ENCODE measurements at places on chromosomes 11 and 22. TPM values are rescaled to one million over a fixed set of nuclear protein-coding genes. Genes with fewer than 3 reads are reported as not detected.
A peak's percentile ranks its signal among the peaks of the same experiment; 100 is the strongest.

- DNase-seq, result no peak
Observed at GRCh38 chr11:35214226-35214770, 75.3 kb downstream of the CD44 start.

- DNase-seq, result peak; percentile 67
Observed at GRCh38 chr22:29344137-29344536, 28.6 kb upstream of the RASL10A start.

DNA sequence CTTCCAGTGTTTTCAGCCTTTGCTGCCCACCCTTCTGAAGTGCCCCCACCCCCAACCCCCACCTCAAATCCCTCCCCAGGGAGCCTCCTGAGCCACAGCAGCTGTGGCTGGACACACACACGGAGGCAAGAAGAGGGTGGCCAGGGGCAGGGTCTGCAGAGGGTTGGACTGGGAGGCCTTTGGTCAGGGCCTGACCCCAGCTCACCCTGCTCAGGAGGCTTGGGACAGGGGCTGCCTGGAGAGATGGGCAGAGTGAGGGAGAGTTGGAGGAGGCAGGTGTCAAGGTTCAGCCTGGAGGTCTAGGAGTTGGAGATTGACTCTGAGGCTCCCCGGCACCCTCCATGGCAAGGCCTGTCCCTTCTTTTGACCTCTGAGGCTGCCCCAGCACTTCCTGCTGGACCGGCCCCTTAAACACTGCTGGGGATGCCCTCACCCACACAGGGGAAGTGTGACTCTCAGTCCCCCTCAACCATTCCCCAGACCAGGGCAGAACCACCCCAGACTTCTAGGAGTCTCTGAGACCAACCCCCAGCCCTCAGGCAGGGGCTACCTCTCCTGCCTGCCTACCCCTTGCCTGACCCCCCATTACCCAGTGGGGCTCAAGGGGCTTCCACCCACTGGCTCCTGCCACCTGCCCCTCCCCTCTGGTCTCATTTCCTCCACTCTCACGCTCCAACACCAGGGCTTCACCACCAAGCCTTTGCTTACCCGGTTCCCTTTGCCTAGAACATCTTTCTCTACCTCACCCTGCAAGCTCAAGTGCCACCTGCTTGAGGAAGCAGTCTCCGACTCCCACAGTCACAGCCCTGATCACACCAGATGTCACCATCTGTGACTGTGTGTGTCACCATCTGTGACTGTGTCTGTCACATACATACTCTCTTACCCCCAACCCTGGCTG lies 8.6 kb downstream of the ARAP1 start:
- no peak for DNase-seq

DNA sequence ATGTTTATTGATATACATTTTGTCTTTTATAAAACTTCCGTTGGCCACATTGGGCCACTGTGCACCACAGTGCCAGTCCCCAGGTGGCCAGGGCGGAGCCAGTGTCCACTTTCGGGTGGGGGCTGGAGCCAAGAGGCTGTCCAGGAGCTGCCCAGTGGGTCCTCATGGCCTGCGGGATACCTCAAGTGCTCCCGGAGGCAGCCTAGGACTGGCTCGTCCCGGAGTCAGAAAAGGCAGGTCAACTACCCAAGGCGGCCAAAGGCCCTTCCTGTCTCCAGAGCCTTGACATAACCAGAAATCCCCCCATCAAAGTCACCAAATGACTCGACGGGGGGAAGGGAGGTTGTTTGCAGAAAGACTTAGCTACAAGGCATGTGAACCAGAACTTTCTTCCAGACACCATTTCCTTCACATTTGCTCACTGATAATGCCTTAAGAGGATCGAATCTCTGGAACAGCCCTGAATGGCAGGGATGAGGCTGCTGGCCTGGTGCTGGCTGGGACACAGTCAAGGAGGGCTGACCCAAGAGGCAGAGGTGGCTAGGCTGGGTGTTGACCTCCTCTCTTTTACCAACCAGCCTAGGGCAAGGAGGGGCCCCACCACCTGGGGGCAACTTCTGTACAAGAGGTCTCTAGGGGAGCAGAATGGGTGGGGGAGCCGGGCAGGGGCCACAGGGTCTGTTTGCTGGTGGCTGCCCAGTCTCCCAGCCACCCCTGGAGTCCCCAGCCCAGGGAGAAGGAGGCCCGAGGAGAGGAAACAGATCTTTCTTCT lies 8.4 kb downstream of the MRGPRF start:
- DNase-seq, result no peak

DNA sequence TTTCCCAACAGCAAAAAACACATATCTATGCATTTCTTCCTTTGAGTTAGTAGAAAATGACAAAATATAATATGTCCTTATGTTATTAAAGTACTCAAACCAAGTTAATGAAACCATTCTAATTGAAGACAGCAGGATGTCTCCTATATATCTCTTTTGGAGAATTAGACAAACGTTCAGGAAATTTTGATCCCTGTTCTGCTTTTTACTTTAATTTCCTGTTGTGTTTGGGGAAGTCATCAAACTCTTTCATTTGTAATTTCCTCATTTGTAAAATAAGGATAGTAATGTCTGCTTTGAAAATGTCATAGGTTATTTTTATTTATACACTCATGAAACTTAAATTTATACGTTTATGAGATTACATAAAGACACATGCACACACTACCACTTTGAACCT lies 281.8 kb upstream of the ANO5 start:
- no peak for DNase-seq

- DNase-seq, result no peak
Observed at GRCh38 chr11:32464078-32464477, 28.7 kb upstream of the WT1 start.

- DNase-seq, result no peak
Observed at GRCh38 chr22:47143249-47143938, 380.9 kb downstream of the TBC1D22A start.

SGSM1 gene
- total RNA-seq, result 6.8 TPM

GGT5 gene
- 21.8 TPM for total RNA-seq

DNA sequence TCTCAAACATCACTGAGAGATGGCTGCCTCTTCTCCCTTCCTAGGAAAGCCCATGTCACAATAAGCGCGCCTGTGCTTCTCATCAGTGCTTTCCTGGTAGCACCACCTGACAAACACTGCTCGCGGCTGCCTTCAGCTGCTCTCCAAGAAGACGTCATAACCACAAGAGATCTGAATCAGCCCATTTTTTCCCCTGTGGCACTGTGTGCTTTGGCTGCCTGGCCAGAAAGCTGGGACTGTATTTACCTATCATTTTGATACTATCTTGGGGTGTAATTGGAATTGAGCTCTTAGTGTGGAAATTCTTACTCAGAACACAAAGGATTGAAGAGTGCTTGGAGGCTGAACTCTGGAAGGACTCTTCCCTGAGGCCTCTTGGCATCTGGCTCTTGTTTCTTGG lies 50.3 kb upstream of the EHF start:
- no peak for DNase-seq

DNA sequence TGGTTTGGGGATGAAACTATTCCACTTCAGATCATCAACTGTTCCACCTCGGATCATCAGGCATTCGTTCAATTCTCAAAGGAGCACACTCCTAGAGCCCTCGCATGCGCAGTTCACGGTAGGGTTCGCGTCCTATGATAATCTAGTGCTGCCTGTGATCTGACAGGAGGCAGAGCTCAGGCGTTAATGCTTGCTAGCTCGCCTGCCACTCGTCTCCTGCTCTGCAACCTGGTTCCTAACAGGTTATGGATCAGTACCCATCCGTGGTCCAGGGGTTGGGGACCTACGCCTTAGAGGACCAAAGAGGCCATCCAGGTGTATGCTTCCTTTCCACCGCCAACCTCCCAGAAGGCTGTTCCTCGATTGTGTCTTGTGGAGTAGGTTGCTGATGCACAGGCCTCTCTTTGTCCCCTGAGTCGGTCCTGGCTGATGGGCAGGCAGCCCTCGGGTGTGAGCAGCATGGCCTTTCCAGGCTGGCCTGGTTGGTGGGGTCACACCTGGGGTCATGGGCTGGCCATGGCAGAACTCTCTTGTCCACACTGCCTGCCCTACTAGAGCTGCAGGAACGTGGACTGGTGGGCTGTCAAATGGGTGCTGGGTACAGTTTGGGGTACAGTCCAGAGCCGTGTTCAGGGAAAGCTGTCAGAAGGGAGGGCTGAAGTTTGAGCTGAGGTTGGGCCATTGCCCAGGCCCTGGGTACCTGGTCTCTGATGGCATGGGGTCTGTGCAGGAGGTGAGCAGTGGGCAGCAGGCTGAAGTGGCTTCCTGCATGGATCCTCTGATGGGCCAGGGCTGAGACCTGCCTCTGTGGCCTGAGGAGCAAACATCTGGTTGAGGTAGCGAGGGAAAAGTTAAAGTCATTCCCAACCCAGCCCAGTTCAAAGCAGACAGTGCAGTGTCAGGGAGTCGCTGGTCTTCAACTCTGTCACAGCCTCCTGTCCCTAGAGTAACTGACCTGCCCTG lies 11.1 kb downstream of the PRDM11 start:
- DNase-seq, result no peak

DNA sequence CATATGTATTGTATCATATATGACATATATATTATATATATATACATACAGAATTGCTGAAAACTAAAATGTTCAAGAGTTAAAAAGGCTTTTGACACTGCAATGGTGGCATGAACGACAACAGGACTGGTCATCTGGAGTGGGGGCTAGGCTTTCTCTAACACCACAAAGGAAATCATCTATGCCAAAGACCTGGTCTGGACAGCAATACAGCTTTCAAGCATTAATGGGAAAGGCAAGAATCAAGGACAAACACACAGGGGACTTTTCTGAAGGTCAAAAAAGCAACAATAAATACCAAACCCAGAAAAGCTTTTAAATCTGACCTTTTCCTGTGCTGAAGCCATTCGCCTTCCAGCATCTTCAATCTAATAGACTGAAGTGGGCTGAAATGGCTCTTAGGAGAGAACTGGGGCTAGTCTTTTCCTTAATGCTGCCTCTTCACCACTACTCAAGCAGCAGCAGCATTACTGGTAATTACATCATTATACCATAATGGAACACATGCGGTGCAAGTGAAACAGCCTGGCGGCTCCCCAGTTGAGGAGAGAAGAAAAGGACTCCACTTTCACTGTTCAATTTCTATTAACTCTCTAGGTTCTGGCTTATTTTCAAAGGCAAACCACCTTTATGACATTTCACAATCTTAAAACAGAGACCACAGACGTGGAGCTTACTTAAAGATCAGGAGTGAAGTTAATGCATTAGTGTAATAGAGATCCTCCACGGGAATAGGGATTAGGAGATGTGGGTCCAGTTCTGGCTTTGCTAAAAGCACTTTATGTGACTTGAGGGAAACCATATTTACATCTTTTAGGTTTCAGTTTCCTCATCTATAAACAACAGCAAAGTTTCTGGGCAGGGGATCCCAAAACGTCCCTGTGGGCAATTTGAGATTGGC lies 63.0 kb downstream of the GAB2 start:
- no peak for DNase-seq

GRCh38 chr22:37569921-37570660 lies 9.8 kb downstream of the LGALS2 start:
- DNase-seq, result peak; percentile 64

GRCh38 chr11:112172362-112172994 lies 2.8 kb upstream of the BCO2 start:
- no peak for DNase-seq

CCDC87 gene
- total RNA-seq, result 1.0 TPM

GRCh38 chr11:66339162-66339675 lies 3.0 kb upstream of the RIN1 start:
- no peak for DNase-seq

MMP27 gene
- not detected for total RNA-seq

DNA sequence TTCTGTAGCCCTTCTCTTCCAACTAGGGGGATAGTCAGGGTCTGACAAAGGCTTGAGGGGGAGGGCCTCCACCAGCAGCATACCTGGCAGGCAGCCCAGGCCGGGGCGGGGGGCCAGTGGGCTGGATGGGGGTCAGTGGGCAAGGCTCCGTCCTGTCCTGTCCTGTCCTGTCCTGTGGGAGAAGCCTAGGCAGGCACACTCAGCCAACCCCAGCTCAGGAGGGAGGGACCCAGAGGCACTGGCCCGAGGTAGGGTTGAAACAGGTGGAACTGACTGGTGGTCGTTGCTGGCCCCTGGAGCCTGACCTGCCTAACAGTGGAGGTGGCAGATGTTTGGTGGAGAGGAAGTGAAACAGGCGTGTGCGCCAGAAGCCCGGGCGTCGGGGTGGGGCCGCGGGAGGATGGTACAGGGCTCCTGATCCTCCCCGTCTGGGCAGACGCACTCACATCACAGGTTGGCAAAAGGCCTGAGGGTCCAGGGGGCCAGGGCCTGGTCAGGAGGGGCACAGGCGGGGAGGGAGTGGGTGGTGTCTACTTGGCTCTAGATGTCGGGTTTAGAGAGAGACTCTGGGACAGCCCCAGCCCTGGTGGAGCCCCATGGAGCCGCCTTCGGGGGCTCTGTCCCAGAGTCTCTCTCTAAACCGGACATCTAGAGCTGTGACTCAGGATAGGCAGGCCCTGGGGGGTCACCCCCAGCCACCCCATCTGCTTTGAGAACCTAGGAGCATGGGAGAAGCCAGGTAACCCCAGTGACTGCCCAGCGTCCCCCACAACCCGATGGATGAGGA lies 32.5 kb upstream of the GRAMD4 start:
- no peak for DNase-seq

TRIM51 gene
- total RNA-seq, result not detected

DNA sequence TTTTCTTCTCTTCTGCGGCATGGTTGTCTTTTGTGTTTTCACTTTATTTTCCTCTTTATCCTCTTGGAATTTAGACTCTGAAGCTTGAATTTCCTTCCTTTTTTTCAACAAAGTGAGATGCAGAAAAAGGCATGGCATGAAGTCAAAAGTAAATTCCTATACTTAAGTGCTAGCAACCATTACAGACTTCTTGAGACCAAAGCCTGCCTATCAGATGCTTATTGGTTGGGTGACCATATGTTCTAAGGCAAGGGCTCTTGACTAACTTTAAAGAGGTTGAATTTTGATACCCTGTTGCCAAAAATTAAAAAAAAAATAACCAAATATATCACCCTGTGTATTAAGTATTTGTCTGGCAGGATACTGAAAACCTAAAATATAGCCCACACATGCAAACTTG lies 237.4 kb downstream of the TMEM135 start:
- no peak for DNase-seq

DNA sequence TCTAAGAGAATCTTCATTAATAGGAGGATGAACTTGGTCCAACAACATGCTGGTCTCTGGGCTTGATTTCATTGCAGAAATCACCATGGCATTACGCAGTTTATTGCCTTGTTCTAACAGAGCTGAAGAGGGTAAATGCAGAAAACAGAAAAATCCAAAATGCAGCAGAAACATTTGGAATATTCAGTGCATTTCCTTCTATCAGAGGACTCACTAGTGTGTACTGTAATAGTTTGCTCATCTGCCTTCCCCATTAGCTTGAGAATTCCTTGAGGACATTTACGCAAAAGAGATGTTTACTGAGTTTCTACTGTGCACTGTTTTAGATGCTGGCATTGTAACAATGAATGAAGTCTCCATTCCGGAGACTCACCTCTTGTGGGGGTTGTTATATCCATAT lies 37.4 kb downstream of the C2CD3 start:
- DNase-seq, result no peak

DNA sequence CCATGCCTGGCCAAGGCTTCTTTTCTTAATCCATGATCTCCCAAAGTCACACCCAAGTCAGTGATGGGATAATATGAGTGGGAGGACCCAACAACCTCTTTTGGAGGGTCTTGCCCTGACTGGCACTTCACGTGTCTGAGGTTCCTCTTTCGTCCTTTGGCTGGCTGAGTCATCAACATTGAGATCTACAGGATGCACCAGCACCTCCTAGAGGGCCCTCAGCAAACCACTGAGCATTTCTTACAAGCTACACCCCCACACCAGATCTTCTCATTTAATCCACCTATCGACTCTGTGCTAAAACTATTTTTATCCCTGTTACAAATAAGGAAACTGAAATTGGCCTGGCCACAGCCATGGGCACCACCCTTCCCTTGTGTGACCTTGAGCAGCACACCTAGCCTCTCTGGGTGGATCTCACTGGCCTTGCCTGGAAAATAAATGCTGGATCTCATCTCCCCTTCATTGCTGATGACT lies 63.4 kb downstream of the FLI1 start:
- DNase-seq, result peak; percentile 48

HBE1 gene
- 4.0 TPM for total RNA-seq

Data from mucosa of gallbladder (tissue), 1 donor.